ENCODE measurements at places on chromosomes 4 and X. TPM values are rescaled to one million over a fixed set of nuclear protein-coding genes. Genes with fewer than 3 reads are reported as not detected.

FAM184B gene
- polyA plus RNA-seq: not detected

REPS2 gene
- polyA plus RNA-seq: 1.3 TPM

HDX gene
- polyA plus RNA-seq: 2.7 TPM

SLITRK2 gene
- polyA plus RNA-seq: not detected

OGT gene
- 34.1 TPM for polyA plus RNA-seq

POU4F2 gene
- not detected for polyA plus RNA-seq

SPANXA2 gene
- not detected for polyA plus RNA-seq

MAOA gene
- polyA plus RNA-seq: not detected

KLHL4 gene
- polyA plus RNA-seq: not detected

TLR6 gene
- polyA plus RNA-seq: 13.6 TPM

KANTR gene
- polyA plus RNA-seq: 1.9 TPM

SPANXN2 gene
- not detected for polyA plus RNA-seq

ZNF630 gene
- 4.1 TPM for polyA plus RNA-seq

TXK gene
- polyA plus RNA-seq: 3.4 TPM

TECRL gene
- polyA plus RNA-seq: not detected

NUDT11 gene
- polyA plus RNA-seq: 0.20 TPM

AFAP1 gene
- polyA plus RNA-seq: 0.20 TPM

STBD1 gene
- not detected for polyA plus RNA-seq

GAGE12E gene
- polyA plus RNA-seq: not detected

ADGRG4 gene
- polyA plus RNA-seq: not detected

DCAF12L2 gene
- polyA plus RNA-seq: not detected

ASMTL gene
- 50.1 TPM for polyA plus RNA-seq

ZMAT1 gene
- 3.6 TPM for polyA plus RNA-seq

SHROOM4 gene
- not detected for polyA plus RNA-seq

ELF4 gene
- polyA plus RNA-seq: 15.6 TPM

NXF2 gene
- polyA plus RNA-seq: not detected

MID1 gene
- 0.19 TPM for polyA plus RNA-seq

SASH3 gene
- polyA plus RNA-seq: 203 TPM

ARHGAP36 gene
- polyA plus RNA-seq: not detected

PPP2R2C gene
- not detected for polyA plus RNA-seq

NHS gene
- polyA plus RNA-seq: not detected

CENPVL3 gene
- not detected for polyA plus RNA-seq

RAB41 gene
- polyA plus RNA-seq: not detected

DSPP gene
- not detected for polyA plus RNA-seq

DMD gene
- polyA plus RNA-seq: 3.1 TPM

POF1B gene
- 3.9 TPM for polyA plus RNA-seq

BEX5 gene
- 2.0 TPM for polyA plus RNA-seq

TRIML2 gene
- not detected for polyA plus RNA-seq

IGFBP7 gene
- polyA plus RNA-seq: not detected

ADH5 gene
- 84.5 TPM for polyA plus RNA-seq

NLGN4X gene
- not detected for polyA plus RNA-seq

ARHGAP4 gene
- polyA plus RNA-seq: 123 TPM

DAPP1 gene
- 172 TPM for polyA plus RNA-seq

PRKX gene
- polyA plus RNA-seq: 73.9 TPM
